Fibroblast of skin of abdomen (primary cell): ENCODE measurements at places on chromosomes 4 and X.
A peak's percentile ranks its signal among the peaks of the same experiment; 100 is the strongest.

GRCh38 chrX:150508018-150508417, 60.4 kb upstream of the MTM1 start:
- DNase-seq: no peak

GRCh38 chr4:39698424-39699009, 581 bp downstream of the UBE2K start:
- peak; percentile 16 for DNase-seq

GRCh38 chr4:27619435-27619834, 758.8 kb downstream of the STIM2 start:
- DNase-seq: no peak

DNA sequence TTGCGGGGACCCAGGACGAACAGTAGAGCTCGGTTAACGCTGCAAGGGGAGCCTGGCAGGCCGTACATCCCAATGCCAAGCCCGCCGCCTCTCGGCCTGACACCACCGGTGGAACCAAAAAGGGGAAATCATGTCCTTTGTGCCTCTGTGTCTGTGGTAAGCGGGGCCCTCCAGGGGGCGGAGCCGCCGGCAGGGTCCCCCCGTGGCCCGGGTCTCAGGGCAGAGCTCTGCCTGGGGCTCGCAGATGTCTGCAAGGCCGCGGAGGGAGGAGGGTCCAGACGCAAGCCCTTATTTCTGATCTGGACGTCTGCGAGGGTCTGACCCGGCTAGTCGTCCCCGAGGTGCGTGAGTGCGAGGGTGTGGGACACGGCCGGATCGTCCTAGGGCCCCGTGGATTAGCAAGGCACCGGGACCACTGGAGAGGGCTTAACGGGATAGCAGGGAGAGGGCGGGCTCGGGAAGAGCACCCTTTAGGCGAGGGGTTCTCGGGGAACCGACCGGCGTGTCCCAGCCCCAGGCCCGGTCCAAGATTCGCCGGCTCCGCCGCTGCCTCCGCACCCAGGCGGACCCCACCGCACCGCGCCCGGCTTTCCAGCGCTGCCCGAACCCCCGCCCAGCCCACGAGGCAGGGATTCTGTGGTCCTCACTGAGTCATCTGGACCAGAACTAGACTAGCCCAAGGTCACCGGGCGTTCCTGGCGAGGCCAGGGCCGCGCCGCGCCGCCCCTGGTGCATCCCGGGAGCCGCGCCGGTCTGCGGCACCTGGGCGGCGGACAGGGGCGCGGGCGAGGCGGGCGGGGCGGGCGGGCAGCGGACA, 863 bp upstream of the FAM193A start:
- DNase-seq: peak; percentile 33

DNA sequence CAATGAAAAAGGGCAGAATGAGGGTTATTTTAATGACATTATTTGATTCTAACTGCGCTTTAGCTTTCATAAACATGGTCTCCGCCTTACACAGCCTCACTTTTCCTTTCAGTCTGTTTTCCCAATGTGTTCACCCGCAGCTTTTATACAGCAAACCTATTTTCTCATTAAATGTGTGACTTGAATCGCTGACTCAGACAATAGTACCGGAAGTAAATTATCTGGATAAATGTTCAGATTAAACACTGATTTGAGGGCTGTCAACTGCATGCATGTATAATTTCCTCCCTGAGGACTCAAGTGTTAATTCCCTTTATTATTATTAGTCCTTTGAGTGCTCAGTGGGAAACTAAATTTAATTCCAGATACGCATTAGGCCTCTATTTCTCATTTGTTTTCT, 117.3 kb downstream of the FAM133A start:
- DNase-seq: no peak

- DNase-seq: no peak
These were observed 32.9 kb downstream of the CCNQ start for GRCh38 chrX:153565996-153566580.

- no peak for DNase-seq
These were observed 242.3 kb upstream of the PPARGC1A start for GRCh38 chr4:24131954-24132673.

DNA sequence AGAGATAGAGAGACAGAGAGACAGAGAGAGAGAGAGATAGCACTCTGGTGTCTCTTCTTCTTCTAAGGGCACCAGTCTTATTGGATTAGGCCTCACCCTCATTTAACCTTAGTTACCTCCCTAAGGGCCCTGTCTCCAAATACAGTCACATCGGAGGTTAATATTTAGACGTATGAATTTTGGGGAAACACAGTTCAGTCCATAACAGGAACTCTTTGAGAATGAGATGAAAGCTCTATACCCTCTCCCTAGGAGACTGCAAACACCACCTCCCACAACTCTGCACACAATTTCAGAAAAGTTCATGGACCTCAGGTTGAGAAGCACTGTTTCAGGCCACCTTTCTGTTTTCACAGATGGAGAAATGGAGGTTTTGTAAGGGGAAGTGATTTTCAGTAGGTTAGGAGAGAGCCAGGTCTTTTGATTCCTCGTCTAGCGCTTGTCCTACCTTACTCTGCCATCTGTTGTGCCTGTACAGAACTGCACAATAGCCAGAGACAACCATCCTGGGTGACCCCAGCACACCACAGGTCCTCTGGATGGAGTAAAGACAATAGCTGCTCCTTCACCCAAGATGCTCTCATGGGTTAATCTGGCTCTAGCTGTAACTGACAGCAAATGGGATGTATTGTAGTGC, 16.9 kb upstream of the LOC101059915 start:
- DNase-seq: no peak

- DNase-seq: no peak
These were observed 14.7 kb upstream of the HSD17B13 start for GRCh38 chr4:87337361-87337760.

DNA sequence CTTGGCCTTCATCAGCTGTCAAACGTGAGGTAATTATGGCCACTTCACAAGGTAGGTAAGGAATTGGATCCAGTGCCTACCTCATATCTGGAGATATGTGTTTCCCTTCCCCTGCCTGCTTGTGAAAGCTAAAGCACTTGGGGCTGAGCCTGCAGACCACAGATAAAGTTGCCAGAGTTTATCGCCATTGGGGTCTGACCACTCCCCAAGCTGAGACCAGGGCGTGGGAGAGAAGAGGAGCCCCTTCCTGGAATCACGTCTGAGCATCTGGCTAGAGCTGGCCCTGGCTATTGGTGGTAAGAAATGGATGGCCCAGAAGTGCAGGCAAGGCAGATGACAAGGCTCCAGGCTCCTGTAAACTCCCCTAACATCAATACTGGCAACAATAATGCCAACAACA, 2.7 kb downstream of the ALAS2 start:
- no peak for DNase-seq

DNA sequence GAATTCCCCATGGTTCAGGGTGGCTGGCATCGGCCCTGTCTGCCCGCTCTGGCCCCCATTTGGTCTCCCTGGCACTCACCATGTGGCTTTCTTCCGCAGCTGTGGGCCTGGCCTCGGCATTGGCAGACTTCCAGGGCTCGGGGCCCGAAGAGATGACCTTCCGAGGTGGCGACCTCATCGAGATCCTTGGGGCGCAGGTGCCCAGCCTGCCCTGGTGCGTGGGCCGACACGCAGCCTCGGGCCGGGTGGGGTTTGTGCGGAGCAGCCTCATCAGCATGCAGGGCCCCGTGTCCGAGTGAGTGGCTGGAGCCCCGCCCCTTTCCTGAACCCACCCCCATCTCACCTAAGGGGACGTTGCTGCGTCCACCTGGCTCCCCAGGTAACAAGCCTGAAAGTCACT, 20.1 kb downstream of the SH3TC1 start:
- DNase-seq: no peak

DNA sequence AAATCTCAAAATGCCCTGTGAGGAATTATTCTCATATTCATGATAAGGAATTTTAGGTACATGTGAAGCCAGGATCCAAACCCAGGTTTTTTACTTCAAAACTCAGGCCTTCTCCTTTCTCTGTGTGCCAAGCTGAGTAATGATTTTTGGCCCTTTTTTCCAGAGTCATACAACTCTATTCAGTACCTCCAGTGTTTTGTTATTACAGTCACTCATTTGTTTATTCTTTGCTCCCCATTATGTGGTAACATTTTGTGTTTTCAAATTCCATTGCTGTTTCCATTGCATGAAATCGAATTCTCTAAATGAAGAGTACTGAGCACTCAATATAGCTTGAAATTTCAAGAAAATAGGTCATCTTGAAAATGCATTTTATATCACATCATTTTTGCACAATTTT, 315.4 kb downstream of the NR3C2 start:
- no peak for DNase-seq

GRCh38 chr4:162793571-162793970, 373.1 kb downstream of the NAF1 start:
- peak; percentile 73 for DNase-seq

GRCh38 chr4:31964685-31965084, 1244.5 kb downstream of the PCDH7 start:
- no peak for DNase-seq

DNA sequence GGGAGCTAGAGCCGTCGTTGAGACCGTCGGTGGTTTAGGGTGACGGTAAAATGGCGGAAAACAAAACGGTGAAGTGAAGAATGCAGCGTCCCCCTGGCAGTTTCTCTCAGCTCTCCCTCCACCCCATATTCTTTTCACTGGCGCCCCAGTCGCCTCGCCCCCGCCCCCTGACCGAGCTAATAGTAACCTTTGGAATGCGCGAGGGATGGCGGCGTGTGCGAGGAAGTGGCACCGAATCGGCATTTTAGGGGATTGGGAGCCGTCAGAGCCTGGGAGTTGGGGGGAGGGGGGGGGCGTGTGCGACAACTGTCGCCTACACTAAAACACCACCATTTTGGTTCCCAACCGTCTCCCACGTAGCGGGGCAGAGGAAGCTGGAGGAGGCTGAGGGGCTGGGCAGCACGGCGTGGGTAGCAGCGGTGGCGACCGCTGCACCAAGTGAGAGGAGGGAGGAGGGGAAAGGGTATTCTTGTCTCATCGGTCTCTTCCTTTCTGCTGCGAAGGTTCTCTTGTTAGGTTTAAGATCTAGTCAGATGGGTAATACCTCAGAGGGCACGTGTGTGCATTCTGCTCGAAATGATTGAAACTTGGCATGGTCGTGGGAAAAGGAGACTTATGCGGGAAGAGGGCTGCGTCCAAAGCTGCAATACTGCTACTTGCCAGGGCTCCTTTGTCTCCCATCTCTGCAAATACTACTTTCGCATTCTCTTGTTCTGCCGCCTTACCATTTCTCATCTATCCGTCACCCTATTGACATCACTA, 840 bp downstream of the ZNF711 start:
- DNase-seq: peak; percentile 18

DNA sequence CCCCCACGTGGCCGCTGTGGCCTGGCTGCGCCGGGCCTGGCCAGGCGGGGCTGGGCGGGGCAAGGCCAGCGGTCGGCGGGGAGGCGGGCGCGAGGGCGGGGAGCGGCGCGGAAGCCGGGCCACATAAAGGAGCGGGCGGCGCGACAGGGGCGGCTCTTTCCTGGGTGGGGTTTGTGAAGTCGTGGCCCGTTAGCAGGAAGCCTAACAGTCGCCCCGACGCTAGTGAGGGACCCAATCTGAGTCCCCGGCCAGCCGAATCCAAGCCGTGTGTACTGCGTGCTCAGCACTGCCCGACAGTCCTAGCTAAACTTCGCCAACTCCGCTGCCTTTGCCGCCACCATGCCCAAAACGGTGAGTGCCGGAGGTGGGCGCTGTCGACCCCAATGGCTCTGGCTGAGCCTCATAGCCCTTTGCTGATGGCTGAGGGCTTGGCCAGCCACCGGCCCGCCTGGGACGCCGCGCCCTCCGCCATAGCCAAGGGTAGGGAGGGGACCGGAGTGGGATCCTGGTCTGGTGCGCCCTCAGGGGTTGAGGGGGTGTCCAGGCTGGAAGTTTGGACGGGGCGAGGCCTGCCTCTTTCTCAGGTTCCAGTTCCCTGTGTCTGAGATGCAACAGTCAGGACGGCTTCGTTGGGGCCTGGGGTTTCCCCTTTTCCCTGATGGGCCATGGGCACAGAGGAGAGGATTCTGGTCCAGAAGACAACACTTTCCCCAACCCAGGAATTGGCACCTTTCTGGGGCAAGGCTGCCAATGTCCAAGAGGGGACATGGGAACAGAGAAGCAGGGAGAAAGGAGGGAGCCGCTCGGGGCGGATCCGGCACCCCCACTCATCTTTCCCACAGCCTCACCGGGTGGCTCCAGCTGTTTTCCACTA, at the start of gene MSN:
Gene MSN, plus strand, starts transcription at position 152 of the 874 bp plus-strand sequence. Its CDS starts 188 bp downstream, at position 340.
- peak; percentile 66 for DNase-seq

- DNase-seq: no peak
These were observed 3.2 kb downstream of the SPON2 start for GRCh38 chr4:1169171-1169671.

DNA sequence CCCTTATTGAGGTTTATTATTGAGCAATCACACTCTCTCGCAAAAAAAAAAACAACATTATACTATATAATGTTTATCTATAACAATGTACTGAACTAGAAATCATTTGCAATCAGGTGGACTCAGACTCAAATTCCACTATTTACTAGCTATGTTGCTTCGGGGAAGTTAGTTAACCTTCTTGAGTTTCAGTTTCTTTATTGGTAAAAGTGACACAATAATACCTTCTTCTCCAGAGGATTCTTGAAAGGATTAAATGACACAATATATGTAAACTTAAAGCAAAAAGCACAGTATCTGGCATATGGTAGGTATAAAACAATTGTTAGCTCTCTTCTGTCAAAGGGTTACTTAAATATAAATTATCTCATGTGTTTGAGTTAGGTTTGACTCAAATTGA, 31.5 kb upstream of the HDAC8 start:
- no peak for DNase-seq

DNA sequence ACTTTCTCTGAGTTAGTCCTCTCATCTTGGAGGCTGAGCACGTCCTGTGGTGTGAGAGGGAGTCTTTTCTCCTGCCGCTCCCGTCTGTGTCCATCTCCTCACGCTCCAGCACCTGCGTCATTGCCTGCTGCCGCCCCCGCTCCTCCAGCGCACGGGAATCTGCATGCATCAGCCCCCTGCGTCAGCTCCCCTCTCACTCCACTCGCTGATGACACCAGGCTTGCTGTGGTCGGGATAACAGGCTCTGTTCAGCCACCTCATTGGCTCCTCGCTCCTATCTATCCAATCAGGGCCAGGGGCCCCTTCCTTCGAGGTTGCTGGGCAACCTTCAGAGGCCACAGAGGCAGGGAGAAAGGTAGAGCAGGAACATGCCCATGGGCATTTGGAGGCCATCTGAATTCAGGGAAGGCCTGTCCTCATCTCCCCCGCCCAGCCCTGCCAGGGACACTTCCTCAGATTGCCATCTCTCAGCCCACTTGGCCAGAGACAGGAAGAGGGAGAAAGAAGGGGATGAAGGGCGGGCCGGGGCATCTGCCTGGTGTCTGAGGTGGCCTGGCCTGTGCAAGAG, 9.3 kb downstream of the ZNF185 start:
- DNase-seq: peak; percentile 50

GRCh38 chrX:75746891-75747639, 38.0 kb downstream of the MAGEE2 start:
- DNase-seq: peak; percentile 1

GRCh38 chrX:45142185-45142584, 58.5 kb downstream of the DIPK2B start:
- peak; percentile 1 for DNase-seq

- no peak for DNase-seq
These were observed 57.3 kb upstream of the ZNF157 start for GRCh38 chrX:47313056-47313455.

GRCh38 chr4:26132858-26133257, 188.0 kb upstream of the RBPJ start:
- DNase-seq: no peak
